NCI-H187 (cell line): ENCODE measurements at places on chromosomes 4 and X.

- DNase-seq = no peak
Measured at GRCh38 chr4:151833174-151833573, 72.4 kb upstream of the GATB start.

- DNase-seq = no peak
Measured at GRCh38 chrX:107542500-107542899, 85.8 kb upstream of the PRPS1 start.

DNA sequence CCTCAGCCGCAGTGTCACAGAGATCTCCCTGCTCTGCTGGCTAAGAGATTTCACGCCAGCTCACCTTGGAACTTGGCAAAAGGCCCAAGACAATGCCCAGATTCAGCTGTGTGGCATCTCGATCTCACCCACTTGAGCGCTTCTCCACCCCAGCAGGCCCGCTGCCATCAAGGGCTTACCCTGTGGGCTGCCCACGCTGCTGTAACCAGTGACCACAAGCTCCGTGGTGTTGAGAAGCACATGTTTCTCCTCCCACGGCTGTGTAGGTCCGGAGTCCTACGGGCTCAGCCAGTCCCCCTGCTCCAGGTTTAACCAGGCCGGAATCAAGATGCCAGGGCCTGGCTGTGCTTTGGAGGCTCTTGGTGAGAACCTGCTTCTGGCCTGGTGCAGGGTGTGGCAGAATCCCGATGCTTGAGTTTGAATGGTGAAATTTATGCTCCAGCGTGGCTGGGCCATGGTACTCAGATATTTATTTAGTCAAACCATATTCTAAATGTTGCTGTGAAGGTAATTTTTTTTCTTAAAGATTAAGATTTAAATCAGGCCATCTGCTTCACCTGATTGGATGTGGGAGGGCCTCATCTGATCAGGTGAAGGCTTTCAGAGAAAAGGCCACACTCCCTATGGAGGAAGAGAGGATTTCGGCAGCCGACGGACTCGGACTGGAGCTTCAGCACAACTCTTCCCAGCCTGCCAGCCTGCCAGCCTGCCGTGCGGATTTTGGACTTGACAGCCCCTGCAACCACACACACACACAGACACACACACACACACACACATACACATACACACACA lies 24.8 kb upstream of the ADRA2C start:
- no peak for DNase-seq

- DNase-seq = no peak
Measured at GRCh38 chr4:19539201-19539600, 712.5 kb upstream of the SLIT2 start.

GRCh38 chrX:41293269-41293668 lies 40.7 kb upstream of the DDX3X start:
- DNase-seq = no peak

DNA sequence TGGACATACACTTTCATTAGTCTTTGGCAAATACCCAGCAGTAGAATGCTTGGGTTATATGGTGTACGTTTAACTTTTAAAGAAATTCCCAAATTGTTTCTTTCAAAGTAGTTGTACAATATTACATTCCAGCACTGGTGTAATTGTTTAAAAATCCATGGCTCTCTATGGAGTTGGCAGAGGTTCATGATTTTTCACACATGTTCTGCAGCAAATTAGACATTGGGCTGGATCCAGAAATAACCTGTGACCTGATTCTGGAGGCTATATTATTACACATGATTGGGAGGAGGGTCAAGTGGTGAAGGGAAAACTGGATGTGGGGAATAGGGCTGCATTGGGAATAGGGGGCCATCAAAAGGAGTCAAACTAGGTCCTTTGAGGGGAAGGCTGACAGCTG lies 41.9 kb downstream of the MAMLD1 start:
- DNase-seq = no peak

GRCh38 chr4:176782794-176783193 lies 9.9 kb downstream of the VEGFC start:
- no peak for DNase-seq

DNA sequence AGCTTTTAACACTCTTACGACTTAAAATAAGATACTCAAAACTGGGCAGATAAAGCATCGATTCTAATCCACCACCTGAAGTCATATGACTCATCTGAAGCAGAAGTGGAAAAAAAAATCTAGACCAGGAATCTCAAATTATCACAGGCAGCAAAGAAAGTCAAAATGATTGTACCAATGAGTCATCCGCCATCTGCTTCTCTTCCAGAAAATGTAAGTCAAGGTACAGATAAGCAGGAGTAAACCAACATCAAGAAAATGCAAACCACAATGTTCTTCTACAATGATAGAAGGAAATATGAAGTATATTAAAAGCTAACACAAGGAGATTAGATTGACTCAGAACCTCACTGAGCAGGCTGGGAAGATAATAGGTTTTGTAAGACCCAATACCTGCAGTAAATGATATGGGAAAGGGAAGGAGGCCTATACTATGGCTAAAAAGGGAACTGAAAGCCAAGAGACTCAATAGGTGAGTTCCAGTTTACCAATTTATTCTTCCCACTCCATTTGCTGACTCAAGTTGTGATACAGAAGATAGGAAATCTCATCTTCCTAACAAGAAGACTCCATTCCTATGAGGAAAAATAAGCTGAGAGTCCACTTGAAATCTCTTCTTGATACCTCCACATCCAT lies 88.4 kb upstream of the TET2 start:
- no peak for DNase-seq

DNA sequence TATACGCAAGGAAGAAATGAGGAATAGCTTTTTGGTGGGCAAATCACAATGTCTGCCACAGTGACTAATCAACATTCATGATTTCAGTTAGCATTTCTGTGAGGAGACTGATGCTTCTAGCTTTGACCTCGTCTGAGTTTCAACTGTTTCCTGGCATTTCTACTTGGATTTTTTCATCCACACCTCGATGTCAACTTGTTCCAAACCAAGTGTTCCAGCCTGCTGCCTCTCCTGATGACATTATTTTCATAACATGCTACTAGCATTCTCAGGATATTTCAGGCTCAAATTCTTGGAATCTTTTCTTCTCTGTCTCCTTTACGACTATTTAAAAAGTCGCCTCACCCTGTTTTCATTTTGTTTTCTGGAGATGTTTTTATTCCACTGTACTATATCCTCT lies 90.3 kb upstream of the TEX13D start:
- no peak for DNase-seq
